Right atrium auricular region (tissue), 2 donors: ENCODE measurements at places on chromosomes 6 and 20. TPM values are rescaled to one million over a fixed set of nuclear protein-coding genes. Genes with fewer than 3 reads are reported as not detected.

The TPX2 gene
- total RNA-seq = 0.20 TPM

The KIAA1755 gene
- 3.1 TPM for total RNA-seq

The HCRTR2 gene
- total RNA-seq = not detected

The PABPC1L gene
- total RNA-seq = 2.3 TPM

The PNLDC1 gene
- 0.33 TPM for total RNA-seq

The RBM24 gene
- total RNA-seq = 133 TPM

The NR2E1 gene
- not detected for total RNA-seq

The SLC35D3 gene
- not detected for total RNA-seq

The PHACTR1 gene
- total RNA-seq = 46.0 TPM

The EDN1 gene
- total RNA-seq = 13.4 TPM

The SLC23A2 gene
- total RNA-seq = 10.8 TPM

The PKIG gene
- 237 TPM for total RNA-seq

The TUBB1 gene
- 0.35 TPM for total RNA-seq

The SLC22A3 gene
- 0.35 TPM for total RNA-seq

The ANKRD66 gene
- not detected for total RNA-seq

The ARMC12 gene
- total RNA-seq = not detected
